ENCODE measurements at places on chromosomes 6 and 20.

GRCh38 chr20:49618289-49618688 lies 50.4 kb upstream of the PTGIS start:
- DNase-seq: no peak

- DNase-seq: peak; percentile 86
Observed at GRCh38 chr6:31007694-31008093, 2.6 kb upstream of the MUC22 start.

DNA sequence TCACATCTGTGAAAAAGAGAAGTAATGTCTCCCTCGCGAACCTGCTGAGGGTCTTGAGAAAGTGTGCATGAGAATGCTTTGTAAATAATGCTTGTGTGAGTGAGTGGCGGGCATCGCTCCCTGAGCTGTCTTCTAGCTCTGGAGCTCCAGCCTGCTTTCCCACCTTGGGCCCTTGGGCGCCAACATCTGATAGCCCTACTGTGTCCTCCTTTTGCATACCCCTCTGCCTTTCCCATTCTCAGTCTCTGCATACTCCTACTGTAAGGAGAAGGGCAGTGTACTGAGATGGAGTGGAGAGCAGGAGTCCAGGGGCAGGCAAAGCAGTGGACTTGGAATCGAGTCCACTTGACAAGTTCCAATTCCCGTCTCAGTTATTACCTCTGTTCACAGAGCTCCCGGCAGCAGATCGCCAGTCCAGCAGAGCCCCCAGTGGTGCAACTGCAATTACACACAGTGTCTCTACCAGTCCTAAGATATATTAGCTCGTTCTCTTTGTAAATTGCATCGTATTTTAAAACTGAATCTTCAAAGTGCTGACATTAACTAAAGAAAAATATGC lies 847 bp upstream of the NCR2 start:
- DNase-seq: no peak

DNA sequence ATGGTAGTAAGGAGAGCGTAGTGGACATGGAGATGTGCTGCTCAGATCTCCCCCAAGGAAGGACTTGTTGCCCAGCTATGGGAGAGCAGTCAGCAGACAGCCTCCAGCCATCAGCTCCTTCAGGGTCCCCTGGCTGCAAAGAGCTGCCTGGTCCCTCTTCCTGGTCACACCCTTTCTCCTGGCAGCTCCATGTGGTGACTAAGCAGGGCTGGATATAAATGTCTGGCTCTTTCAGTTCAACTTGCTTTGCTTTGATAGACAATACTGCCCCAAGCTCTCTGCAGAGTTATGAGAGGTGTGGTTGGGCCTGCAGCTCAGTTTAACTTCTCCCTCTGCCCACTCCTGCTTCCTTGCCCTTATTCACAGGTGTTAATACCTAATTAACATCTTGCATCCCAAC lies 64.1 kb upstream of the DDR1 start:
- DNase-seq: peak; percentile 65

DNA sequence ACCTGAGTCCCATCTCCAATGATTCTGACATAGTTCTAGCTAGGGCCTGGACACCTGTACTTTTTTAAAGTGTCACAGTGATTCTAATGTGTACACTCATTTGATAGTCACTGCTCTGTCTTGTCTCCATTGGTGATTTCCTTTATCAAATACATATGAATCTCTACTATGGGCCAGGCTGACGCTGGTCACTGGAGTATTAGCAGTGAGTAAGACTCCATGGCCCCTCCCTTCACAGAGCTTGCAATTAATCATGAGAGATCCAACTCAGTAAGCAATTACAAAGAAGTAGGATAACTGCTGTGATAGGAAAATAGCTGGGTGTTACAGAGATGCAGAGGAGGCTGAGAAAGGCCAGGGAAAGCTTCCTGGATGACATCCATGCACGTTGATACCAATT lies 19.3 kb upstream of the SASH1 start:
- no peak for DNase-seq

DNA sequence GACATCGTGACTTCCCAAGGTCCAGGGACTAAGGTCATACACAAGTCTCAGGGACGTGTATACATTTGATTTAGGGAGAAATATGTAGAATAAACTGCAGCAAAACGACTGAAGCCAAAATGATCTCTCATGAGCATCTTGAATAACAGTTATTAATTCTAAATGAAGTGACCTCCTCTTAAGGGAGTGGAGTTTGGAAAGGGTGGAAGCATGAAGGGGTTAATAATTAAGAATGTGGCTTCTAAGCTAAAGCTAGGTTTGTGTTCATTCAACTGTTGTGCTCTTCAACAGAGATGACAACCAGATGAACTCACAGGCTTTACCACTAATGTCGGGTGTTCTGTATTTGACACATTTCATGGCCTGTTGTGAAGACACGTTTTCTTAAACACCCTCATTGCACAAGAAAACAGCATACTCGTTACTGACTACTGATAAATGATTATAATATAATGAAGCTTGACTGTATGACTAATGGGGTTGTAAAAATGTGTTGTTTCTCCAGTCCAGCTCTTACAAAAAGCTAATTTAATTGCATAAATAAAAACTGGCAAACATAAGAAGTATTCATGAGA lies 1.5 kb downstream of the PPP1R14C start:
- no peak for DNase-seq

DNA sequence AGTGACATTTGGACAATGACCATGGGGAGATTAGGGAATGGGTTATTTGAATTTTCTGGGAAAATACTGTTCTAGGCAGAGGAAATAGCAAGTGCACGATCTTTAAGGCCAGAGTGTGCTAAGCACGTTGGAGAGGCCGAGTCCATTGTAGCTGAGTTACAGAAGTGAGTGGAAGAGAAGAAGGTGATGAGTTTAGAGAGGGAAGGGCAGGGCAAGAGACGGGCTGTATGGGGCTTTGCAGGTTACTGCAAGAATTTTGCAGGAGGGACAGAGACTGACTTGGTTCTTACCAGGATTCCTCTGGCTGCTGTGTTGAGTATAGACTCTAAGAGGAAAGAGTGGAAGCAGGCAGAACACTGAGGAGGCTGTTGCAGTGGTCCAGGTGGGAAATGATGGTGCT lies 1.1 kb upstream of the NCOA3 start:
- no peak for DNase-seq

DNA sequence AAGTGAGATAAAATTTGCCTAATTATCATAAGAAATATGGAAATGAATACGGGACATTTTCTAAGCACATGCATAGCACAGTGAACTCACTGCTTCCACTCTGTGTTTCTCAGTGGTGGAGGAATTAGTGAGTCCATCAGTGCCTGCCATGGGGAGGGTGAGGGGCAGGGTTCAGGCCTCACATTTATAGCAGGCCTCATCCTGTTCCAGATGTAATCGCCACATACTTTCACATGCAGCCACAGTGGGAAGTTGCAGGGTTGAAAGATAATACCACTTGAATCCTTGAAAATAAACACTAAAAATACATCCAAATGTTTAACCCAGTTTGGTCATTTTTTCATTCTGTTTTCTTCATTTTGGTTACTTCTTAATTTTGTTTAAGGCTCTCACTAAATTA lies 29.9 kb upstream of the ANKEF1 start:
- DNase-seq: no peak

- peak; percentile 49 for DNase-seq
Observed at GRCh38 chr6:26286168-26286877, 78.7 kb upstream of the BTN3A2 start.

- DNase-seq: no peak
Observed at GRCh38 chr20:62273416-62273815, 29.4 kb upstream of the ADRM1 start.

DNA sequence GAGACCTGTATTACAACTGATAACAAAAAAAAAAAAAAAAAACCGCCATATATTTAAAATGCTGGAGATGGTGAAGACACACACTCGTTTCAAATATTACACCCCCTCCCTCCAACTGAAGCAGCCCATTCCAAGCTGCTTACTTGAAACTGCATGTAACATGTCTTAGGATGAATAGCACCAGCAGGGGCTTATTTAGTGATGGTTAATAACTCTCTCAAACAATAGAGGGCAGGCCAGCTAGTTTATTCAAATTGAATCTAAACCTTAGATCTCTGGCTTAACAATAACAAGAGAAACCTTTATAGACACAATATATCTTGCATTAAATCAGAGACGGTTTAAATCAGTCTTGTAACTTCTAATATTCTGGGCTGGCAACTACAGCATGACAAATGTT lies 9.3 kb upstream of the JPH2 start:
- DNase-seq: no peak

DNA sequence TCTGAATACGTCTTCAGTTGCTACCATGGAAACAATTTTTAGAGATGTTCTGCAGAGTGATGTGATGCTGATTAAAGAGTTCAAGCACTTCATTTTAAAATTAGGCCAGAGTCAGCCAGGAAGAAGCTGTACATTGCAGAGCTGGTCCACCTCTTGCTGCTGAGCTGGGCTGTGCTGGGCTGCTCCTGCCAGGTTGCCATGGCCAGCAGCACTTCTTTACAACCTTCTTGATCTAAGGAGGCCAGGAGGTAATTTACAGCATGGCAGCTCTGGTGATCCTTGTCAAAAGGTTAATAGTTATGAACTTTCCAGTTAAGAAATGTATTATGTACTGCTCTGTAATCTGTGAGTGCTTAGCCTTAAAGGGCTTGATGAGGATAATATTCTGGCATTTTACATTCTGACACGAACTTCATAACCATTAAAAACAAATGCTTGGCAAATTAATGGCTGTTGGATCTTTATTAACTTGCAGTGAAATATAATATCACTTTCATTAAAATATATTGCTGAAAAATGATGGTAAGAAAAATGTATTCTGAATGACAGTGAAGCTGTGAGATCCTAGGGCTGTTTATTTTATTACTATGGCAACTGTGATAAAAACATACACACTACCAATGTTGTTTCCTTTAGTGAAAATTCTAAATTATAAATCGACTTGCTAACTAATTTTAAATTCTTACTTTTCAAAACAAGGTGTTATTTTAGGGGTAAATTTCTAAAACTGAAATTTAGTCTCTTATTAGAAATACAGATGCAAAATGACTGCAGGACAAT lies 259.7 kb downstream of the RFPL4B start:
- no peak for DNase-seq

DNA sequence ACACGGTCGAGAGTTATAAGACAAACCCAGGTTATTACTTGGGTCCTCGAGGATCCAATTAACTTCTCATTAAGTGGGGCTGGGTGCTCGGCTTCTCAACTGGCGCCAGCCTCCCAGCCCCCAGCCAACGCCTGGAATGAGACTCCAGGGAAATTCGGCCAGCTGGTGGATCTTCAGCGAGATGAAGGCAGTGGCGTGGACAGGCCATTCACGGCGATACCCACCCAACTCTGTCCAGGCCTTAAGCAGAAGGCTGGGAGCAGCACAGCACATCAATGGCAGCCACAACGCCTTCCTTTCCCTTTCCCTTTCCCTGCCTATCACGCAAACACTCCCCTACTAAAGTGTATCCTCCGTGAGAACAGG lies 868 bp downstream of the METTL24 start:
- no peak for DNase-seq

DNA sequence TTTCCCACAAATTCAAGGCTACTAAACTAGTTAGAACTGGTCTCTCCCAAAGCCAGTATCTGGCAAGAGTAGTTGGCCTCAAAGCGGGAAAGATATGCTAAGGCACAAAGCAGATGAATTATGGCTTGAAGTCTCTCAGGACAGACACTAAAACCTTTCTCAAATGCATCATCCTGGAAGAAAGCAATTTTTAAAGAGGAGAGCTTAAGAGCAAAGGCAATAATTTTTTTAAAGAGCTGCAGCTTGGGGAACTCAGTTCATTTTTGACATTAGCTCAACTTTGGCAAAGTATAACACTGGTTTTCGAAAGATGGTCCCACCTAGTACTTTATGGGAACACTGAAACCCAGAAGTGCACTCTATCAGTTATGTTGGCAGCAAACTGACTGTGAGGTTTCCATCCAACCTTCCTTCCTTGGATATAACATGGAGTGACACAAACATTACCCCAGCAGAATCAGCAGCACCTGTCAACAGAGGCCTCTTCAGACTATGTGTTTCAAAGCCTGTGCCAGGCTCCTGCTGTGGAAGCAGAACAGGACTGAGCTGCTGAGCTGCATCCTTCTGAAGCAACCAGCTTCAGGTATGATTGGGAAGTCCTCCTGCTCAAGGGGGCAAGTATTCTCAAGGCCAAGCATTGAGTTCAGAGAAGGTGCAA lies 852.3 kb upstream of the HS3ST5 start:
- DNase-seq: no peak

- no peak for DNase-seq
Observed at GRCh38 chr6:72783035-72783434, 161.2 kb downstream of the KCNQ5 start.

DNA sequence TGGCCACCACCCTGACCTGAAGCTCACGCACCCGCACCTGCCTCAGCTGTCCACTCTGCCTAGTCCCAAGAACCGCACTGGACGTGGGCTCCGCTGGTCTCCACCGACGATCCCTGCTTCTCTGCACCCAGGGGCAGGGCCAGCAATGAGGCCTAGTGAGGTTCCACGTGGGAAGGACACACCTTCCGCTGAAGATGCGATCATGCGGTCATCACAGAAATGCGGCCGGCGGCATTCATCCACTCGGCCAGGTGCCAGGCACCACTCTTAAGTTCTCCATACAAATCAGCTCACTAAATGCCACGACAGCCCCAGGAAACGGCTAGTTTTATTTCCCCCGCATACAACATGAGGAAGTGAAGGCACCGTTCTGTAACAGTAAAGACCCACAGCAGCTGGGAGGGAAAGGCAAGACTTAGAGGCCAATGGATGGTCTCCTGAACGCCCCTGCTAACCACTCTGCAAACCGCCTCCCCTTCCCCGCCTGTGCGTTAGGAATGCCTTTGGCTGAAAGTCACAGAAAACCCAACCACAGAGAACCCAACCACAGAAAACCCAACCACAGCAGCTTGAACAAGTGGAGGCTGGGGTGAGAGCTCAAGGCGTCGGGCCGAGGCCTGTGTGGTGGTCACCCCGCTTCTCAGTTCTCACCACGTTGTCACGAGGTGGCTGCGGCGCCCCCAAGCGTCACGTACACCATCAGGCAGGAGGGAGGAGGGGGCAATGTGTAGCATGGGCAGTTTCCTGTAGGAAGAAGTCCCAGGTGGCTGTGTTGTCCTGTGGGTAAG lies 204.4 kb downstream of the TAF4 start:
- DNase-seq: no peak

GRCh38 chr6:34317882-34318498 lies 69.2 kb upstream of the SMIM29 start:
- no peak for DNase-seq

- no peak for DNase-seq
Observed at GRCh38 chr20:51001430-51002265, 21.3 kb downstream of the KCNG1 start.

DNA sequence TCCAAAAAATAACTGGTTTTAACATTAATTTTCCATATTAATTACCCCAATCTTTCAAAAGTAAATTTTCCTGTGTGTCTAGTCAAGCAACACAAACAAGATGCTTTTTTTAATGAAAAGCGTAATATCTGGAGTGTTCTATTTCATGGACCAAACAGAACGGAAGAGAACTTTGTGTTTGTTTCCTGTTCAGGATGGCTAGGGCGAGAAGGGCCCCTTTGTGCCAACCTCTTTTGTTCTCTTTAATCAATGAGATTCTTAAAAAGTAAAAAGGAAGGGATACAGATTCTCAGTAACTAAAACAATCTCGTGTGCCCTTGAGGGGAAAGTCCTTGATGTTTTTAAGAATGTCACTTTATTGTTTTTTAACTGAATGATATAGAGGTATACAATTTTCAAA lies 55.7 kb downstream of the GNAS start:
- no peak for DNase-seq

- DNase-seq: peak; percentile 30
Observed at GRCh38 chr20:13839421-13840092, 54.7 kb downstream of the NDUFAF5 start.
